Globus pallidus (tissue), 1 donor: ENCODE measurements at places on chromosomes 16 and 17.

GRCh38 chr16:82965808-82966207 lies 339.0 kb downstream of the CDH13 start:
- DNase-seq: no peak

GRCh38 chr16:47519996-47520679 lies 59.0 kb downstream of the PHKB start:
- DNase-seq: no peak

DNA sequence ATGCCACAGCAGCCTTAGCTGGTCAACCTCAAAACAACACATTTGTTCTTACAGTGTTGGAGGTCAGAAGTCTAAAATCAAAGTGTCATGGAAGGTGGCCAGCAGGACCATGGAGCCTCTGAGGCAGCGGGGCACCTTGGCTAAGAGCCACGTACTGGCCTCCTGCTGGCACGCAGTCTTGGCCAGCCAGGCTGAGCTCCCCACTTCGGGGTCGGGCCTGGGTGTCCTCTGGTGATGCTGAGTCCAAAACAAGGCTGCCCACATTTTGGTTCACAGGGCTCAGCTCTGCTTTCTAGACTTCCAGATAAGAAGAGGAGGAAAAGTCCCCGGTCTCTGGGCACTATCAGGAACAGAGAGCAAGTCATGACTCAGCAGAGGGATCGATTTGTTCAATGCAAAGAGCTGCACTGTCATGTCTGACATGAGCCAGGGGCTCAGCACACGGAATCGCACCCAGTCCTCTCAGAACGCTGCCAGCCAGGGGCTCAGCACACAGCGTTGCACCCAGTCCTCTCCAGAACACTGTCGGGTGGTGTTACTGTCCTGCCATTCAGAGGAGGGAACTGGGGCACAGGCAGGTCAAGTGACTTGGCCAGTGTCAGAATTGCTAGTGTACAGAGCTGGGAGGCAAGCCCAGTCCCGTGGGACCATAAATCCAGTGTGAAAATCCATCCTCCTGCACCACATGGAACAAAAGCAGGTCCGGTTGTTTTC lies 2.5 kb downstream of the LGALS9 start:
- DNase-seq: peak; percentile 31

DNA sequence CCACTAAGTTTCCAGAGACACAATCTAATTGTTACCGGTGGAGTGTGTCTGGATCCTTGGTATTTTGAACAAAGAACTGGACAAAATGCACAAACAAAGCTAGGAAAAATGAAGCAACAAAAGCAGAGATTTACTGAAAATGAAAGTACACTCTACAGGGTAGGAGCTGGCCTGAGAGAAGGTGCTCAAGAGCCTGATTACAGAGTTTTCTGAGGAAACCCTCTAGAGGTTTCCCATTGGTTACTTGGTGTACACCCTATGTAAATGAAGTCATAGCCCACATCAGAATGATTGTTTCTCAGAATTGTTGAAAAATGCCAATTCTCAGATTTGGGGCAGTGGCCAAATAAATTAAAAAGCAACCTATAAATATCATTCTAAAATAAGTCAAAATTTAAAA lies 436.4 kb downstream of the KCNJ18 start:
- no peak for DNase-seq

- no peak for DNase-seq
Observed at GRCh38 chr17:21131137-21131536, 4.4 kb downstream of the DHRS7B start.

- DNase-seq: no peak
Observed at GRCh38 chr17:78196716-78197115, 9.6 kb downstream of the AFMID start.
